ENCODE measurements at places on chromosomes 12 and 14. TPM values are rescaled to one million over a fixed set of nuclear protein-coding genes. Genes with fewer than 3 reads are reported as not detected.

The DIO2 gene
- polyA plus RNA-seq = 2.1 TPM

The SMIM41 gene
- not detected for polyA plus RNA-seq

The NRIP2 gene
- not detected for polyA plus RNA-seq

The NGB gene
- polyA plus RNA-seq = 0.87 TPM

Data from neural cell (in vitro differentiated cells).